ENCODE measurements at places on chromosomes 11 and 22.

DNA sequence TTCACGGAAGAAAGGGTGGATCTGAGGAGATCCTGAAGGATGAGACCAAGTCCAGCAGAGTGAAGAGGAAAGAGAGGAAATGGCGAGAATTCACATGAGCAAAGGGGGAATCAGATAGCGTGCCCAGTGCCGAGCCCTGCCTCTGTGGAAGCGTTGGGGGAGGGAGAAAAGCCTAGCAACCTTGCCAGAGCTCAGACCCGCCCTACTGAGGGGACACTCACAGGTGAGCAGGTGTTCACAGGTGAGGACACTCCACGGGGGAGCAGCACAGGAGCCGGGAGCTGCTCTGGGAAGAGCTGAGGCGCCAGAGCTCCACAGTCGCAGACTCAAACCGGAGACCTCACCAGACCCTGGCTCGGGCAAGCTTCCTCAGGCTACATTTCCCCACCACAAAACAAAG lies 56.2 kb downstream of the MICAL3 start:
- no peak for DNase-seq

- no peak for DNase-seq
Measured at GRCh38 chr11:93704237-93704636, 37.1 kb downstream of the TAF1D start.

- no peak for DNase-seq
Measured at GRCh38 chr11:465896-466530, 15.9 kb downstream of the PTDSS2 start.

GRCh38 chr11:102383839-102384238 lies 36.8 kb downstream of the BIRC2 start:
- DNase-seq, result no peak

- no peak for DNase-seq
Measured at GRCh38 chr11:66745356-66746235, 16.6 kb upstream of the SPTBN2 start.

DNA sequence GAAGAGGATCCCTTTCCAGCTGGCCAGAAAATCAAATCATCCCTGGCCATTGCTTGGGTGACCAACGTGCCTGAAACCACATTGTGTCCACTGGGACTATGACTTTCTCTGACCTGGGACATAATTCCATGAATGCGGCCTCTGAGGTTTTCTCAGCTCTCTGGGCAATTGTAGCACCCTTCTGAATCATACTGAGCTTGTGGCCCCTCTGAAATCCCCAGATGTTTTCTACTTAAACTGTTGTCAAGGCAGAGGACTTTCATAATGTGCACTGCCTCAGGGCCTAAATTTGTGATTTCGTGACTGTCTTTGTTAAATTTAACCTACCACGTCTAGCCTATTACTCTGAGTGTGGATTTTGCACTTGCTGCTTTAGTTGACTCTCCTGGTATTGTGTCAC lies 321.1 kb upstream of the PLET1 start:
- DNase-seq, result no peak

- DNase-seq, result no peak
Measured at GRCh38 chr11:32963721-32964120, 52.0 kb upstream of the DEPDC7 start.
